ENCODE measurements at places on chromosomes 6 and 20.

DNA sequence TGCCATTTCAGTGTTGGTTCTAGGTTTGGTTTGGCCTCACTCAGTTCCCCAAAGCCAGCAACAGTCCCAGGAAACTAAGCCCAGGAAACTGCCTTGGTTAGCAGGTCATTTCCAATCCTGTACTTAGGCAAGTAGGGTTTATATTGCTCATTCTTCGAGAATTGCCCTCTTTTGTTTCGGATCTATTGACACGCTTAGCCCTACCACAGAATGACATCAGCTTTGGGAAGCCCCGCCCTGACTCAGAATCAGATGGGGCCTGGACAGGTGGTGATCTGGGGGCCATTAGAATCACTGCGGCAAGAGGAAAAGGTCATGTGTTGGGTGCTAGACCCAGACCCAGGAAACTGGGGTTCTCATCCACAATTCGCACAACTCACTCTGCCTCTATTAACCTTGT lies 578.2 kb downstream of the QKI start:
- DNase-seq = no peak

DNA sequence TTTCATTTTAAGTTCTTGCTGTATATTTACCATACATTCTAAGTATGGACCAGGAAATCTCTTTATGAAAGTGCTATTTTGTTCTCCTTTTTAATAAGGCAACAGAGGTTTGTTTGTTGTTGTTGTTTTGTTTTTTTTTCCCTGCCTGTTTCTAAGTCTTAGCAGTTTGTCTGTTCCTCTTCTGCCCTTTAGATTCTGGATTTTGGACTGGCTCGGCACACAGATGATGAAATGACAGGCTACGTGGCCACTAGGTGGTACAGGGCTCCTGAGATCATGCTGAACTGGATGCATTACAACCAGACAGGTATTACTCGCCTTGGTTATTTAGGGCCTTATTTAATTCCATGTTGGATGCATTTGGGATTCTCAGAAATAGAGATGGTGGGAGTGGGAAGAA lies 48.0 kb downstream of the MAPK14 start:
- no peak for DNase-seq

DNA sequence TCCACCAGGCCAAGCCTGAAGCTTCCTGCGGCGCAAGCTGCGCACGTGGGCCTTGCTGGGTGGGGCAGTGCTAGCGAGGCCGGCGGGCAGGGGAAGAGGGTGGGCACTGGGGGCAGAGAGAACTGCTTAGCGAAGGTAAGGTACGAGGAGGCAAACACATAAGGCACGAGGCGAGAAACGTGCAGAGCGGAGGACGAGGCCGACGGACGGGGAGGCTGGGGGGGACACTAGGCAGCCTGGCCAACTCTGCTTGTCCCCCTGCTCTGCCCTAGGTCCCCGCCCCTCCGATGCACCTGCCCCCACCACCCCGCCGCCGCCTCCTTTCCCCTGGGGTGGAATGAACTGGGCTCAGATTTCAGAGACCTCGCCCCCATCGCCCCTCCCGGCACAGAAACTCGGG lies 2.1 kb downstream of the HLA-DQB1 start:
- DNase-seq = no peak

- peak; percentile 94 for DNase-seq
Observed at GRCh38 chr6:161273752-161274487, at the start of gene AGPAT4. Gene AGPAT4 (minus strand): TSS chr6:161274061. CDS start chr6:161232213, 41,848 bp downstream.

DNA sequence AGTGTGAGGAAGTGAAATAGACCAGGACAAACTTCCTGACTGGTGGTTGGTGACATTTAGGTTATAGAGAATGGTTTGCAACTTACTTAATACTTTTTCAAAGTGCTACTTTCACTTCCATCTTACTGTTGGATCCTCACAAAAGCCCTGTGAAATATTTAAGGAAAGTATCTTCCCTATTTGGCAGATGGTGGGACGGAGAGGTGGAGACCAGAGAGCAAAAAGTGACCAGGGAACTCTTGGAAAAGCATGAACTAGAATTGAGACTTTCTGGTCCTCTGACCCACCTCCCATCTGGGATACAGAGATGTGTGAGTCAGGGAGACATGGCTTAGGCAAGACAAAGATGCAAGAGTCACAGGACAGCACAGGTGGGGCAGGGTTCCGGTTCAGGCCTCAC lies 3.0 kb downstream of the TRIM10 start:
- DNase-seq = no peak

DNA sequence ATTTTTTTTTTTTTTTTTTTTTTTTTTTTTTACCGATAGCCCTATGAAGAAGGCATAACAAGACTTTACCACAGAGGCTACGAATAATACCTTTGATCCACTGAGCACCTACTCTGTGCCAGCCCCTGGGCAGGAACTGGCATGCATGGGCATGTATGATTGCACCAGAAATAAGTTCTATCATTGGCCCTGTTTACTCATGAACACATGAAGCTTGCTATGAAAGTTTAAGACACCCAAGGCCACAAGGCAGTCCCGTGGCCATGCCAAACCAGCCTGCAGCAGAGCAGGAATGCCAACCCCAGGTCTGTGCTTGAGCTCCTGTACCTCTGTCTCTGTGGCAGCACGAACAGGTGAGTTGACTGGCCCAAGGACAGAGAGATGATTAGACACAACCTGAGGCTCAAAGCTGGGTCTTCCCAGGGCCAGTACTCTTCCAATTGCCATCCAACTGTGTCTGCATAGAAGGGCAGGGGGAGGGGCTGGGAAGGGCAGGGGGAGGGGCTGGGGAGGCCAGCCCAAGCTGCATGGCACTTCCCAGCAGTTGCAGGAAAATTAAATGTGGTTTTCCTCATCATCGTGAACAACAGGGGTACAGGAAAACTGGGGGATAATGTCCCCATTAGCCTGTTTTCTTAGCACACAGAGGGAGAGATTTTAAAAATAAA lies 63.5 kb downstream of the LRFN2 start:
- DNase-seq = no peak

- DNase-seq = no peak
Observed at GRCh38 chr20:58198901-58199355, 29.5 kb downstream of the ANKRD60 start.

DNA sequence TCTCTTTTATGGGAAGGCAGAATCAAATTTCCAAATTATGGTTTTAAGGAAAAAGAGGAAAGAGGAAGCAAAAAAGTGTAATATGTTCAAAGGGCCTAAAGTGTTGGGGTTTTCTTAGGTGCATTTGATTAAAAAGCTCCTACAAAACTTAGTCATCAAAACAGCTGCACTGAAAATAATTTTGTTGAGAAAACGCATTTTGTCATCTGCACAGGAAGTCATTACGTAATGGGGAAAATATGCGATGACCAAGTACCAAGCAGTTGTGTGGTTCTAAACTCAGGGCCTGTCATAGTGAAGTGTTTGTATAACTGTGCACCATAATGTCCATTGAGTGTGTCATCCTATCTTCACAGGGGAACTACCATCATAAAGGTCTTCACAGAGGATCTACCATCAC lies 15.6 kb downstream of the HAO1 start:
- DNase-seq = no peak

DNA sequence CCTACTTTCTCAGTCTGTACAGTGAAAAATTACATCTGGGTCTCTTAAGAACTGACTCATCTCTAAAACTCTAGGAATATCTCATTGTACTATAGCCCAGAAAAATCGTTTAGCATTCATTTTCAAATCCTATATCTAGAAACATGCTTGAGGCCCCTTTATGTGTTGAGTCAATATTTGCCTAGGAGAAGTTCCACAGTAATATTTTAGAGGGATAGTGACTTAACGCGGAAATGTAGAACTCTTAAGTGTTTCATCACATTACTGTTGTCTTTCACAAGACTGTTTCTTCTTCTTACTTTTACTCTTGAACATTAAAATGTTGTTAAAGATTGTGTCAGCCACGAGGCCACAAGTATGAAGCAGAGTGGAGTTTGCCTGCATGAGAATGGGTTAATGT lies 23.0 kb upstream of the MYLIP start:
- DNase-seq = no peak

GRCh38 chr6:135283926-135284325 lies 102.8 kb downstream of the MYB start:
- DNase-seq = no peak

GRCh38 chr6:7684843-7685242 lies 41.1 kb upstream of the BMP6 start:
- peak; percentile 74 for DNase-seq

DNA sequence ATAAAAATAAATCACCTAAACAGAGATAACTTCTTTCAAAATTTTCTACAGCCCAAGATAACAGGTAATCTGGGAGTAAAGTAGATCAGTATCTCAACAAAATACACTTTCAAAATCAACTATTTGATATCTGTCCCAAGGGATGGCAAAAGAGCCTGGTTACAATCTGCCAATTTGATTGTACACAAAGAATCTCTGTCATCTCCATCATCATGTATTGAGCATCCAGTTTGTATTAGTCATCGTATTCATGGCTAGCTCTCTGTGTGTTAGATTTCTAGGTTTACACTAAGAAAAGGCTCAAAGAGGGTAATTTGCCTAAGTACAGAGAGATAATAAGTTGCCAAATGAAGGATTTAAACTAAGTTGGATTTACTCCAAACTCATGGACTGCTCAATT lies 329.0 kb upstream of the NRSN1 start:
- no peak for DNase-seq
